ENCODE measurements at places on chromosomes 6 and 20.

GRCh38 chr6:38015341-38015740 lies 195.8 kb downstream of the ZFAND3 start:
- DNase-seq: no peak

DNA sequence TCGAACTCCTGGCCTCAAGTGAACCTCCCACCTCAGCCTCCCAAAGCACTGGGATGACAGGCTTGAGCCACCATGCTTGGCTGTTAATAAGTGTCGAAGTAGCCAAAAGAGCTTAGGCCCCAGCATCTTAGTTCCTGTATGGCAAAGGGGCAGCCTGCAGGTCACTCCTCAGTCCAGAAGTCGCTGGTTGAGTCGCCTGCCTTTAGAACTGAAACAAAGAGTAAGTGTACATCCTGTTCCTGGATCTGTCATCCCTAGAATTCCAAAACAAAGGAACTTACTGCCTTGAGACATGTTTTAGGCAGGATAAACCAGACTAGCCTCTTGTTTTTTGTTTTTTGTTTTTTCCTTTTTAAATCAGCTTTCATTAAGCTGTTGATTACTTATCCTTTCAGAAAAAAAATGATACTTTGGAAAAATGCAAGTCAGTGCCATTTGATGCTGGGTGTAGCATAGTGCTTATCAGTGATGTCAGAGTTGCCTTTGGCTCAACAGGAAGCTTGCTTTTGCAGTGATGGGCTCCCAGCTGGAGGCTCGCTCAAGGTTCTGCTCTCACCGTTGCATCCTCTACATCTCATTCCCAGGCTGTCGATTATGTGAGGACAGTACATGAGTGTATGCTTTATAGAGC lies 9.0 kb downstream of the ACTR5 start:
- DNase-seq: no peak

DNA sequence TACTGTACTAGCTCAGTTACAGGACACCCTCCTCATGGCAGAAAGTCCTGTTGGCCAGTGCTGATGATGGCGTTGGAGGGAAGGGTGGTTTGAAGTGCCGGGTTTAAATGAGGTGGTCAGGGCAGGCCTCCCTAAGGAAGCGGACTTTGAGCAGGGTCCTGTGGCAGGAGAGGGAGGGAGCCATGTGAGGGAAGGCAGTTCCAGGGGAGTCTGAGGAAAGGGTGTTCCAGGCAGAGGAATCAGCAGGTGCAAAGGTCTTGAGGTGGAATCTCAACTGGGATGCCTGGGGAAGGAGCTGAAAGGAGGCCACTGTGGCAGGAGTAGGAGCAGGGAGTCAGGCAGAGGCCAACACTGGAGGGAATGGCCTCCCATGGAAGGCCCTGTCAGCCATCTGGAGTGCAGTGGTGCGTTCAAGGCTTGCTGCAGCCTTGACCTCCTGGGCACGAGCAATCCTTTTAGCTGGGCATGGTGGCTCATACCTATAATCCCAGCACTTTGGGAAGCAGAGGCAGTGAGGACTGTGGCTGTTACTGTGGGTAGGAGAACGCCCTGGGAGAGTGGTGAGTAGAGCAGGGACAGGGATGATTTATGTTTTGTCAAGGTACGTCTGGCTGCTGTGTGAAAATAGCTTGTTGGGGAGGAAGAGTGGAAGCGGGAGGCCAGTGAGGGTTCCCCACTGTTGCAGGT lies 26.2 kb downstream of the VSTM2L start:
- DNase-seq: no peak

DNA sequence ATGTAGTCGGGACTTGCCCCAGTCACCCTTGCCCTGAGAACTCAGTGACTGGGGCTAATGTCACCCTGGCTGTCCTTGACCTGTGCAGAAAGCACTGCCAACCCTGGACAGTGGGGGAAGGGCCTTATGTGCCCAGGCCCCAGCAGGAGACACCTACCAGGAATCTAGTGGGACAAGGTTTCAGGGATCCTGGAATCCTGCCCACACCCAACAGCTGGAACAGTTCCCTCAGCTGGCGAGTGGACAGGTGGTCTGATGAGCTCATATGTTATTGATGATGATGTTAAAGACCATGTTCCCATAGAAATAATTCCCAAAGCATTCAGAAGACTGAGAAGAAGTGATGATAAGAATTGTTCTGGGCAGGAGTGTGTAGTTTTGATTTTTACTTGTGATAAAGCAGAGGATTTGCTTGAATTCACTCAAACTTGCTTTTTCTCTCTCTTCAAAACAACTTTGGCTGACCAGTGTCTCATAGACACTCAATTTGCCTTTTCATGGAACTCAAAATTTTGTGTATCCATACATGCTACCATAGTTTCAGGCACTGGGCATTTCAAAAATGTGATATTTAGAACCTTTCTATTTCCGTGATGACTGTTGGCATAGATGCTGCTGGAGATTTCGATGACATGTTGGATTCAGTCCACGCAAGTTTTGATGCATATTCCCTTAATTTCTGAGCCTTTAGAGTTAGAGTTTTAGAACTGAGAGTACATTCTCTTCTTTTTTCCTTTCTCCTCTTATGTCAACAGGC lies 79.3 kb downstream of the SLC22A3 start:
- no peak for DNase-seq

- DNase-seq: no peak
Observed at GRCh38 chr6:149859368-149859767, 4.8 kb downstream of the LRP11 start.

DNA sequence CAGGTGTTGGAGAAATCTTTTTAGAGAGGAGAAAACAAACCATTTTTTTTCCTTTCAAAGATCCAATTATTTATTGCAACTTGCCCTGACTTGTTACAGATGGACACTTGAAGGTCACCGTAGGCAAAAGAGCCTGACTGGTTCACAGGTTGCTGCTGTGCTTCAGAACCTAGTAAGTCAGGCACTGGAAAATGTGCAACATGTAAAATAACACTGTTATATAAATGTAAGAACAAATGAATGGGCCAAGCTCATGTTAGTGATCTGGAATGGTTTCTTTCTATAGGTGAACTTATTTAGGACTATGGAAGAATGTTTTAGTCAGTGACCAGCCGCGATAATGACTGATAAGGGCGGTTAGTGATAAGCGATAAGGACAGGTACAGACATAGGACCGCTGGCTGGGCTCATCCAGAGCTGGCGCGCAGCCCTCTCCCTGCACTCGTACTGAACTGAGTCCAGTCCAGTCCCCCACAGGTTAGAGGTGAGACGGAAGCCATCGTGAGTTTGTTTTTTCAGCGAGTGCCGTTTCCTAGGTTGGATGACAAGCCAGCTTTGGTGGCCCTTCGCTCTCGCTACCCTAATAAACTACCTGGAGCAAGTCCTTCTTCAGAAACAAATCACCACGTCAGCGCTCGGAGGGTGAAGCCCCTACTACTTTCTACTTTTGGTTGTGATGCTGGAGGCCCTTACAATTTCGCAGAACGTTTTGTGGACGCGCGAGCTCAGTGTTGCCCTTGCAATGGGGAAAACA lies 94.4 kb upstream of the PRDM1 start:
- peak; percentile 39 for DNase-seq
